ENCODE measurements at places on chromosomes 5 and 9. TPM values are rescaled to one million over a fixed set of nuclear protein-coding genes. Genes with fewer than 3 reads are reported as not detected.

The NUTM2F gene
- not detected for total RNA-seq

The VLDLR gene
- total RNA-seq, result 1.1 TPM

The SGTB gene
- 9.5 TPM for total RNA-seq

The CARTPT gene
- total RNA-seq, result not detected

The ZDHHC11B gene
- total RNA-seq, result 0.07 TPM

The WWC1 gene
- total RNA-seq, result 2.0 TPM

The TMEM8B gene
- 5.0 TPM for total RNA-seq

The RNF183 gene
- total RNA-seq, result not detected

The COL23A1 gene
- not detected for total RNA-seq

The NFIL3 gene
- 3.9 TPM for total RNA-seq

The GKAP1 gene
- 4.3 TPM for total RNA-seq

The EPB41L4B gene
- total RNA-seq, result 5.3 TPM

The DPYSL3 gene
- total RNA-seq, result not detected

The ADAMTSL2 gene
- not detected for total RNA-seq

The UNC5A gene
- not detected for total RNA-seq

The HSDL2 gene
- 11.3 TPM for total RNA-seq

The MELK gene
- total RNA-seq, result 0.76 TPM

The BTNL8 gene
- total RNA-seq, result not detected

The SMIM33 gene
- total RNA-seq, result not detected

The TCERG1 gene
- 107 TPM for total RNA-seq

The TBC1D2 gene
- total RNA-seq, result 2.7 TPM

The ZBED3 gene
- 3.5 TPM for total RNA-seq

The LCN15 gene
- not detected for total RNA-seq

The GRIN1 gene
- total RNA-seq, result 0.22 TPM

The DPH7 gene
- total RNA-seq, result 39.4 TPM

The SPINK7 gene
- not detected for total RNA-seq

The LAMC3 gene
- total RNA-seq, result not detected

The BHMT gene
- not detected for total RNA-seq

The SLC24A2 gene
- not detected for total RNA-seq

The TMEM252 gene
- not detected for total RNA-seq

The IFNB1 gene
- total RNA-seq, result not detected

The SHLD3 gene
- total RNA-seq, result 5.7 TPM

The WNK2 gene
- total RNA-seq, result 0.24 TPM

The UIMC1 gene
- total RNA-seq, result 75.8 TPM

The CETN3 gene
- total RNA-seq, result 19.1 TPM

The KCTD16 gene
- total RNA-seq, result not detected

The FAM78A gene
- total RNA-seq, result 22.9 TPM

The ADRA1B gene
- total RNA-seq, result 0.53 TPM

The ZNF483 gene
- 2.7 TPM for total RNA-seq

The OTULINL gene
- total RNA-seq, result 0.27 TPM

The WDR55 gene
- total RNA-seq, result 36.9 TPM
